ENCODE measurements at places on chromosomes 11 and 22.

DNA sequence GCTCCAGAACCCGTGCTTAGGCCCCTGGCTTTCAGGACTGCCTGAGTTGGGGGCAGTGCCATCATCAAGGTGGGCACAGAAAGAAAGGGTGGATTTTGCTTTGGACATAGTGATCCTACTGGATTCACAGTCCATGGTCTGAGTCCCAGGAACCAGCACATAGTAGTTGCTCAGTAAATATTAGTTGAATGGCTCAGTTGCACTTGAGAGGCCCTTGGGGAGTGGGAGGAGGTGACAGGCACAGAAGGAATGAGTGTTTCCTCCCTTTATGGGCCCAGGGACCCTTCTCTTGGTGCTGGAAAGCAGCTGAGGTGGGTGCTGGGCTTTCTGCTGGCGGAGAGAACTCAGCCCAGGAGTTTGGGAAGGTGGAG, 16.6 kb downstream of the ARHGEF17 start:
- no peak for DNase-seq

GRCh38 chr11:27277843-27278242, 85.2 kb downstream of the CCDC34 start:
- no peak for DNase-seq

DNA sequence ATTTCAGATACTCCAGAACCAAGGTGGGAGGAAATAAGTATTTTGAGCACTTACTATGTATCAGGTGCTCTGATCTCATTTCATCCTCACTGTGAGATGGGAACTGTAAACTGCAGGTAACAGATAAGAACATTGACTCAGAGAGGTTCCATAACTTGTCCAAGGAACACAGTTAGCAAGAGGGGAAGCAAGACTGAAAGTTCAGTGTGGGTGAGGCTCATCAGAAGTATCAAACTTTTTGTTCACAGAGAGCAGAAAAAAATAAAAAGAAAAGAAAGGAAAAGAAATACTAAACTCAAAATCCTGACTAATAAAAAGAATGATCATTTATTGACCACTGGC, 37.1 kb downstream of the RAB30 start:
- DNase-seq = no peak

- DNase-seq = no peak
Observed at GRCh38 chr11:61544466-61544865, 35.9 kb downstream of the LRRC10B start.

DNA sequence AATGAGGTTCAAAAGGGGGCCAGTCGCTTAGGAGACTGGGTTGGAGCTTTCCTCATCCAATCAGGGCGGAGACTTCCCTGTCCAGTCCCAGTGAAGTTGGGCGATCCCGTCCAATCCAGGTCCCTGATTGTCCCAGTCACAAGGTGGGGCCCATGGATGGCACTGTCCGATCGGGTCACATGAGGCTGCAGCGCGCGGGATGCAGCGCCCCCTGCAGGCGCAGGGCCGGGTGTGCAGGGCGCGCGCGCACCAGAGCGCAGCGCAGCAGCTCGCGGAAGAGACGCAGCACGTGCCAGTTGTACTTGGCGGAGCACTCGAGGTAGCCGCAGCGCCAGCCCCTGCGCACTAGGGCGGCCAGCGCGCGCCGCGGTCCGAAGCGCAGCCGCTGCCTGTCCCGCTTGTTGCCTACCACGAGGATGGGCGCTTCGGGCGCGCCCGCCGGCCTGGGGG, 2.3 kb downstream of the RASL10A start:
- DNase-seq = no peak

All from activated CD4-positive, alpha-beta T cell treated with anti-CD3 and anti-CD28 coated beads, Interleukin-2, amount 50 U/mL, for 4 hours (primary cell).